ENCODE measurements at places on chromosomes 2 and 18.

- DNase-seq, result no peak
- H3K4me1 ChIP-seq, result no peaks in the 10 kb centered on the region
- no peak overlapping the region for H3K4me3 ChIP-seq
- H3K27me3 ChIP-seq, result peaks cover 2% of the 10 kb centered on the region
- no peak overlapping the region for H3K27ac ChIP-seq
- H3K36me3 ChIP-seq, result no peaks in the 10 kb centered on the region
Measured at GRCh38 chr2:174957050-174957449, 48.1 kb downstream of the CHN1 start.

DNA sequence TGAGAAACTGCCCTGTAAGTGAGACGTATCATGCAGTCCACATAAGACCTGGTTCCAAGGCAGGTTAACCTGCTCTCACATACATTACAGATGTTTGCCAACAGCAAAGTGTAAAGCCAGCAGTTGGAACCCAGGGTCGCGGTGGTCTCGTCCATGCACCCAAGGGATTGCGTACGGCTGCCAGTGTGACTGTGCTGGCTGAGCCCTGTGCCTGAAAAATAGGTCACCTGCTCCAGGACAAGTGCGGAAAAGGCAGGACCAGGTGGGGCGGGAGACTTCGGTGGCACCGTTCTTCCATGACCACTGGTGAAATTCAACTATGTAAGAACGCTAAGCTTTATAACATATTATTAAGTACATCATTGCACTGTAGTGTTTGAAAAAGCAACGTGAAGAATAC lies 110.5 kb downstream of the MBP start:
- no peak for DNase-seq
- H3K4me1 ChIP-seq, result peaks cover 3% of the 10 kb centered on the region
- H3K4me3 ChIP-seq, result no peak overlapping the region
- H3K27ac ChIP-seq, result no peak overlapping the region
- H3K36me3 ChIP-seq, result peaks cover 12% of the 10 kb centered on the region

GRCh38 chr18:22275706-22276333 lies 106.4 kb downstream of the GATA6 start:
- no peaks in the 10 kb centered on the region for H3K36me3 ChIP-seq
- no peaks in the 10 kb centered on the region for H3K27me3 ChIP-seq
- no peak overlapping the region for H3K4me3 ChIP-seq
- no peak overlapping the region for H3K27ac ChIP-seq
- H3K4me1 ChIP-seq, result no peaks in the 10 kb centered on the region
- no peak for DNase-seq

- no peak for DNase-seq
- H3K4me1 ChIP-seq, result peaks cover 84% of the 10 kb centered on the region
- no peaks in the 10 kb centered on the region for H3K27me3 ChIP-seq
- no peak overlapping the region for H3K4me3 ChIP-seq
Measured at GRCh38 chr2:101779656-101780055, 82.1 kb downstream of the MAP4K4 start.

Measured in activated naive CD4-positive, alpha-beta T cell treated with anti-CD3 and anti-CD28 coated beads for 36 hours (primary cell).